ENCODE measurements at places on chromosomes 16 and 17.

DNA sequence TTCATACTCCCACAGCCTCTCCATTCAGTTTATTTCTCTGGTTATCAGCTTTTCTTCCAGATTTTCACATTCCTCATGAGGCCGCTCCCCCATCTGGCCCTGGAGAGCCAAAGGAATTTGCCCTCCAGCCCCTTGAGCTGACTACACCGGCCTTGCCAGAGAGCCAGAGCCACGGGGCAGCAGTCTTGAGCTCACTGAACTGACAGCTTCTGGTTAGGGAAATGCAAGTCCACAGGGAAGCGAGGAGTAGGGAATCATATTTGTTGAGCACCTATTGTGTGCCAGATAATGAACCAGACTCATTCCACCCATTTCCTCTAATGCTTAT lies 102.4 kb downstream of the ABCC12 start:
- DNase-seq: no peak

DNA sequence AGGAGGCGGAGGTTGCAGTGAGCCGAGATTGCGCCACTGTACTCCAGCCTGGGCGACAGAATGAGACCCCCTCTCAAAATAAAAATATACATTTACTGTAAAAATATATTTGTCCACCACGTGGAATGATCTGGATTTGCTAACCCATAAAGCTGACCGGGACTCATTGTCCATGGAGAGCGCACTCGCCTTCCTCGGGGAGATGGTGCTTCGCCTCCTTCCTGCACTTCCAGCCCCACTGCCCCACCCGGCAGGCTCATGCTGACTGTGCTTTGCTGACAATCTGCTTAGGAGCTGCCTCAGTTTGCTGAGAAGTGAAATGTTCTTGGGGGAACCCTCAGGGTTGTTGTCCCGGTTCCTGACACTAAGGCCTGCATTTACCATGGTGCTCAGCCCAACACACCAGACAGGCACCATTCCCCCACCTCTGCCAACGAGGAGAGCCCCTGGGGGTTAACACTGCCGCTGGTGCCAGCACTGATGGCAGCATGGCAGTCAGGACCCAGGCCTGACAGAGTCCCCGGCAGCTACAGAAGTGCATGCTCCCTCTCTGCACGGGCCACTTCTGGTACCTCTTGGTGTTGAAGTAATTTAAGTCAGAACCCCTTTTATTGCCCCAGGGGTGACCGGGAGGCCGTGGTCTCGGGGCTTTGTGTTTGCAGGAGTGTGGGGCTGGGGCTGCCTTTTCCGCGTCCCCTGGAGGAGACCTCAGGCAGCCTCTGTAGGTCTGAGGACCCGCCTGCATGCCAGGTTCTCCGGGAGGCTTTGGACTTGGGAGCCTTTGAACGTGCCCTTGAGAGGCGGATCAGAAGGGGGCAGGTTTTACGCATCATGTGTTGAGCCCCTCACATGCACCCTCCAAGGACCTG lies 2.5 kb downstream of the NUBP2 start:
- DNase-seq: no peak

GRCh38 chr17:62064029-62064790 lies 868 bp downstream of the MED13 start:
- no peak for DNase-seq

GRCh38 chr17:28948873-28949184 lies 2.5 kb downstream of the PHF12 start:
- DNase-seq: peak; percentile 42

- no peak for DNase-seq
These were observed 36.2 kb upstream of the CRHR1 start for GRCh38 chr17:45747911-45748310.

DNA sequence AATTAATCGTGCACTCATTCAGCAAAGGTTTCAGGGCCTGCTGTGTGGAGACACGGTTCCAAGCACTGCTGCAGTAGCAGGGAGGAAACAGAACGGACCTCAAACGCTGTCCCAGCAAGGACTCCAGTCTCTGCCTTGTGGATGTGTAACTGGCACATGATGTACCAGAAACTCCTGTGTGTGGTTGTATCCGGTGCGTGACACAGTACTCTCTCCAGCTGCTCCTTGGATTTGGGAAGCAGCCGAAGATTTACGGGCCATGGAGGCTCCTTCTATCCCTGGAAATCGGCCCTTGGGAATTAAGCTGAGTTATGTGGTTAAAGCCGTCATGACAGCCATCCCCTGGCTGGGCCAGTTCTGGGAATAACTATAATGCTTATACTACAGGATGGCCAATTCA lies 8.5 kb upstream of the ANKRD11 start:
- no peak for DNase-seq

- no peak for DNase-seq
These were observed 522.9 kb downstream of the HS3ST4 start for GRCh38 chr16:26214581-26215174.

DNA sequence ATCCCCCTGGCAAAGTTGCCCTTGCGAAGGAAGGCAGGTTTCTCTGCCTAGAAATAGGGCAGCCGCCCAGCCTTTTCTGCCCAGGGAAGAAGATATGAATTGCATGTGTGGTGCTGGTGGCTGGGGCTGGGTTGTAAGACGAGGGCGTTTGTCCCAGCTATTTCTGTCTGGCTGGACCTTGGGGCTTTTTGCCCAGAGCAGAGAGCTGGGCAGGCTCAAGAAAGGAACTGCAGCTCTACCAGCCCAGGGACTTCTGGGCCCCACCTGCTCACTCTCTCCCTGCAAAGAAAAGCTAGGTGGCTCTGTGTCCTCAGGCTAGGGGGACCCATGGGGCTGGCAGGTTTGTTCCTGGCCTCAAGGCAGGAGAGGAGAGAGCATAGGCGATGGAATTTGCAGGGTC lies 586 bp downstream of the CACNG1 start:
- DNase-seq: no peak

DNA sequence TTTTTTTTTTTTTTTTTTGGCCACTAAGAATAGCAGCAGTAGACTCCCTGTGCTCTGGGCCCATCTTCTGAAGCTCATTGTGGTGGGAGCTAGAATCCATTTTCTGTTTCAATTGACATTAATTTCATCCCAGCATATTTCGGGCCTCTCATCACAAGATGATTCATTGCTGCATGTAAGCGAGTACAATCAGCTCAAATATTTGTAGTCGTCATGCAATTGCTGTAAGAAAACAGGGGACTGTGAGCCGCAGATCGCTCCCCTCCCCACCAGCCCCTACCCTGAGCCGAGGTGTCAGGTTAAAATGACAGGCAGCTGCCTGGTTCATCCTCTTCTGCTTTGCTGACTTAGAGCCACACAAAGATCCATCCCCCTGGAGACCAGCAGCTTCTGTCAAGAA lies 358.8 kb upstream of the CDH5 start:
- no peak for DNase-seq

GRCh38 chr17:76193591-76193990 lies 46.7 kb downstream of the RNF157 start:
- DNase-seq: no peak

GRCh38 chr17:31458829-31459228 lies 67.4 kb downstream of the RAB11FIP4 start:
- no peak for DNase-seq

GRCh38 chr17:72282439-72283029 lies 161.7 kb downstream of the SOX9 start:
- DNase-seq: no peak

DNA sequence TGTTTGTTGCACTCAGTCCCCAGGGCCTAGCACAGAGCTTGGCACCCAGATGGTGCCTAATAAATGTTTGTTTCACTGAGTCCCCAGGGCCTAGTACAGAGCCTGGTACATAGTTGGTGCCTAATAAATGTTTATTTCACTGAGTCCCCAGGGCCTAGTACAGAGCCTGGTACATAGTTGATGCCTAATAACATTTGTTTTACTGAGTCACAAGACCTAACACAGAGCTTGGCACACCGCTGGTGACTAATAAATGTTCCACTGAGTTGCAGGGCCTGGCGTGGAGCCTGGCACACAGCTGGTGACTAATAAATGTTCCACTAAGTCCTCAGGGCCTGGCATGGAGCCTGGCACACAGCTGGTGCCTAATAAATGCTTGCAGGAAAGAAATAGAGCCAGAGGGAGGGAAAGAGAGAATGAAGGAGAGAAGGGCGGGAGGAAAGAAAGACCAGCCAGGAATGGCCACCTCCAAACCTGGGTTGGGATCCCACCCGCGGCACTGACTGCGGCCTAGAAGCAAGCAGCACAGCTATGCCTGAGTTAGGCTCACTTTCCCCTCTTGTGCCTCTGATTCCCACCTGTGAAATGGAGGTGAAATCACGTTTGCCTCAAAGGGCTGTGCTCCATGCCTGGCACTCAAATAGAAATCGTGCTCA lies 7.5 kb downstream of the SLC5A11 start:
- DNase-seq: no peak

GRCh38 chr16:57192720-57193486 lies 6.8 kb downstream of the RSPRY1 start:
- no peak for DNase-seq

DNA sequence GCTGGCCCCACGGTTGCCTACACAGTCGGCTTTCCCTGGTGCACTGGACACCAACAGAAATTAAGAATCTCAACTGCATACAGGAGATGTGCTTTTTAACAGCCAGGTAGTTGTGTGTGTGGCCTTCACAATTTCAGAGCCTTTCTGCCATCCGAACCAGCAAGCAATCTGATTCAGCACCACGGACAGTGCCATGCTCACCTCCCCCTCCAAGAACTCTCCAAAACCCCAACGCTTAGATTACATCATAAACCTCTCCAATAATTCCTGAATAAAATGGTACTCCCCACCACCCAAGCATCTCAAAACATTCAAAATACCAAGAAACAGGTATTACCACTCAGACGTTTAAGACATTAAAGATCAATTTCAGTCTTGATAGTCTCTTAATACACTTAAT lies 31.8 kb downstream of the USP7 start:
- no peak for DNase-seq

- no peak for DNase-seq
These were observed 223.4 kb upstream of the TNRC6C start for GRCh38 chr17:77735081-77735565.

DNA sequence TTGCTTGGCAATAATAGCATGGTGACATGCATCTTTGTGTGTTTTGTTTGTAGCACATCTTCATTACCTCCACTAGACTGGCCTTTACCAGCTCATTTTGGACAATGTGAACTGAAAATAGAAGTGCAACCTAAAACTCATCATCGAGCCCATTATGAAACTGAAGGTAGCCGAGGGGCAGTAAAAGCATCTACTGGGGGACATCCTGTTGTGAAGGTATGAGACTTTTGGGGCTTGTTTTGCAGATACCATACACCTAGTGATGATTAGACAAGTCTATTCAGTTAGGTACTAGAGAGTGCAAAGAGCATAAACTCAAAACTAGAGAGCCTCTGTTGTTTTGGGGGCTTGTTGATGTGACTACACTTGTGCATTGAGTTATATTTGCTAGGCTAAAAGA lies 41.2 kb downstream of the NFATC3 start:
- DNase-seq: no peak

DNA sequence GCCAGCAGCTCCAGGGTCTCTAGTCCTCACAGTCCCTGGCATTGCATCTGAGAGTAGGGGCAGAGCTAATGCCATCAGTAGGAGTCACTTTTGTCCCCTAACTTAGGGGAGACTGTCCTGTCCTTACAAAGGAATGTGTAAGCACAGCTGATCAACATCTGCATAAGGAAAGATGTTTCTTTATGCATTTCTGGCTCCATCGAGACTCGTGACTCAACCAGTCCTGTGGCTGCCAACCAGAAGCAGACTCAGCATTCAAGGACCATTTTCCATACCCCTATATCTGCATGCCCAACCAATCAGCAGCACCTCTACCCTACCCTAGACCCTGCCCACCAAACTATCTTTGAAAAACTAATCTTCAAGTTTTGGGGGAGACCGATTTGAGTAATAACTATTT lies 8.2 kb upstream of the MPP2 start:
- no peak for DNase-seq

GRCh38 chr17:3803308-3803640 lies 2.3 kb upstream of the ITGAE start:
- no peak for DNase-seq

DNA sequence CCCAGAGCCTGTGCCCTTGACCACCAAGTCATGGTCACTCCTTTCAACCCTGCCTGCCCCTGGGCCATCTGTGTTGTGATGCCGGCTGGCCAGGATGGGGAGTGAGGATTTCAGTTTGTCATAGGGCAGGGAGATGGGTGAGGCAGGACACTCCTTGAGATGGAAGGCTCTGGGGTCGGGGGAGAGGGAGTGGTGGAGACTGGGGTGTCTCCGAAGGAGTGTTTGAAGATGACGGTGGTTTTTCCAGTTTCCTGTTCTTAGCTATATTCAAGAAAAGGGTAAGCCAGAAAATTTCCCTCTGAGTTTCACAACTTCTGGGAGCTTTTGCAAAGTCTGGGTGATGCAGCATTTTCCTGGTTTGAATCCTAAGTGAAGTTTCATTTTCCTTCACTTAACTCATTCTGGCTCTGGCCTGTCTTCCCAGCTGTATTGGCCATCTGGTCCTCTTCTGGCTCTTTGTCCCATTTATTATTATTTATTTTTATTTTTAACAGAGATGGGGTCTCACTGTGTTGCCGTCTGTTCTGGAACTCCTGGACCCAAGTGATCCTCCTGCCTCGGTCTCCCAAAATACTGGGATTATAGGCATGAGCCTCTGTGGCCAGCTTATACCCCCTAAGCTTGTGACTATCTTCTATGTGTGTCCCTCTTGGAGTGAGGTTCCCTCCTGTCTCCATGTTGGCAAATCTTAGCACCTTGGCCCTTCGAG lies 27.7 kb downstream of the ABCC1 start:
- DNase-seq: no peak

GRCh38 chr17:31875081-31875480 lies 16.0 kb upstream of the COPRS start:
- DNase-seq: no peak

DNA sequence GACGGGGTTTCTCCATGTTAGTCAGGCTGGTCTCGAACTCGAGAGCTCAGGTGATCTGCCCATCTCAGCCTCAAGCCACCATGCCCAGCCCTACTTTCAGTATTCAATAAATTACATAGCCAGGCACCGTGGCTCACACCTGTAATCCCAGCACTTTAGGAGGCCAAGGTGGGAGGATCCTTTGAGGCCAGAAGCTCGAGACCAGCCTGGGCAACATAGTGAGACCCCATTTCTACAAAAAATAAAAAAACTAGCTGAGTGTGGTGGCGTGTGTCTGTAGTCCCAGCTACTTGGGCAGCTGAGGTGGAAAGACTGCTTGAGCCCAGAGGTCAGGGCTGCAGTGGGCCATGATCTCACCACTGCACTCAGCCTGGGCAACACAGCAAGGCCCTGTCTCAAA lies 8.2 kb downstream of the MIEN1 start:
- DNase-seq: no peak

GRCh38 chr17:67212231-67212630 lies 32.8 kb downstream of the HELZ start:
- DNase-seq: no peak

GRCh38 chr17:4150096-4150495 lies 7.1 kb downstream of the CYB5D2 start:
- no peak for DNase-seq

GRCh38 chr17:79994602-79995001 lies 41.1 kb downstream of the TBC1D16 start:
- DNase-seq: no peak

DNA sequence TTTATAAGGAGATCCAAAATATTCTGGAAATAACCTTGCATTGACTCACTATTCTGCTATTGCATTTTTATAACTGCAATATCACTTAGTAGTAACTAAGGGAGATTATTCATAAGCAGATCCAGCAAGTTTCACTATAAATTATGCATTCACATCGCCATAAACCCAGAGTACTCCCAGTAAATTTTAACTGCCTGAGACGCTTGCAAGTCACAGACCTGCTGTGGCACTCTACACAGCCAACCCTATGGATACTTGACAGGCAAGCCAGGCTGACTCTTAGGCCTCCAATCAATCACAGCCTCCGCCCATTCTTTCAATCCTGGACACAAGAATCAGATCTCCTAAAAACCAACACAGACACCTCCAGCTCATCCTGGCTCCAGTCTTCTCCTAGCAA lies 28.2 kb downstream of the USP31 start:
- DNase-seq: no peak

All from DMS79 treated with DMSO at 0.1 percent for 48 hours (cell line).